ENCODE measurements at places on chromosomes 2 and 18.

- peak; percentile 66 for DNase-seq
Observed at GRCh38 chr2:25062511-25062917, 20.6 kb downstream of the EFR3B start.

- no peak for DNase-seq
Observed at GRCh38 chr2:239550357-239550756, 149.5 kb upstream of the HDAC4 start.

DNA sequence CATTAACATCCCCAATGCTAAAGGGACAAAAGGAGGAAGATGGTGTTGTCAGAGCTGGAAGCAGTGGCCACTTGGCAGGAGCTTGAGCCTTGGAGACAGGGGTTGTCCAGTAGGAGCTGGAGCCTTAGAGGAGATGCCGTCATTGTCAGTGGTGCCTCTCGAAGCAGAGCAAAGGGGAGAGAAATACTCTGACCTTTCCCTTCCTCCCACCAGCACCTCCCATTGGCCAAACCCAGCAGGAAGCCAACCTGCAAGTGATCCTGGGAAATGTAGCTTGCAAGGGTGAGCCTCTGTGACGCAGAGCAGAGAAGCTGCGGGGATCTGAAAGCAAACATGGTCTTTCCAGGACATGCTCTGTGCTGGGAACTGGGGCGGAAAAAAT, 33.7 kb upstream of the MRPL19 start:
- DNase-seq: no peak

- DNase-seq: no peak
Observed at GRCh38 chr2:54977149-54977548, 73.1 kb downstream of the RTN4 start.

DNA sequence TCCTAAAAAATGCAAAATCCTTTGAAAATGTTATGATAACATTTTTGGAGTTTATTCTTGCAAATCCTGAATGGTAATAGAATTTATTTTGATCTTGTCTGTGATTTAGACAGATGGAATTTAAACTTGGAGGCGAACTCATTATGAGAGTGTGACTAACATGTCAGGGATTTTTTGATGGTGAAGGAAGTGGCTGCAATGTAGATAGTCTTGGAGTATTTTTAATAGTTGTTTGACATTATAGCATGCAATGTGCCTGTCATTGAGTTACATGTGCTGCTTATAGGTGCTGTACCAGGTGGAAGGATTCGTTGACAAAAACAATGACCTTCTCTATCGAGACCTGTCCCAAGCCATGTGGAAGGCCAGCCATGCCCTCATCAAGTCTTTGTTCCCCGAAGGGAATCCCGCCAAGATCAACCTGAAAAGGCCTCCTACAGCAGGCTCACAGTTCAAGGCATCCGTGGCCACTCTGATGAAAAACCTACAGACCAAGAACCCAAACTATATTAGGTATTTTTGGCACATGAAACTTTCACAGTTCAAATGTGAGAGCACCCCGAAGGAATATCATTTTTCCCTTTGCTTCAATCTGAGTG, 141.8 kb downstream of the MYO1B start:
- DNase-seq: no peak

DNA sequence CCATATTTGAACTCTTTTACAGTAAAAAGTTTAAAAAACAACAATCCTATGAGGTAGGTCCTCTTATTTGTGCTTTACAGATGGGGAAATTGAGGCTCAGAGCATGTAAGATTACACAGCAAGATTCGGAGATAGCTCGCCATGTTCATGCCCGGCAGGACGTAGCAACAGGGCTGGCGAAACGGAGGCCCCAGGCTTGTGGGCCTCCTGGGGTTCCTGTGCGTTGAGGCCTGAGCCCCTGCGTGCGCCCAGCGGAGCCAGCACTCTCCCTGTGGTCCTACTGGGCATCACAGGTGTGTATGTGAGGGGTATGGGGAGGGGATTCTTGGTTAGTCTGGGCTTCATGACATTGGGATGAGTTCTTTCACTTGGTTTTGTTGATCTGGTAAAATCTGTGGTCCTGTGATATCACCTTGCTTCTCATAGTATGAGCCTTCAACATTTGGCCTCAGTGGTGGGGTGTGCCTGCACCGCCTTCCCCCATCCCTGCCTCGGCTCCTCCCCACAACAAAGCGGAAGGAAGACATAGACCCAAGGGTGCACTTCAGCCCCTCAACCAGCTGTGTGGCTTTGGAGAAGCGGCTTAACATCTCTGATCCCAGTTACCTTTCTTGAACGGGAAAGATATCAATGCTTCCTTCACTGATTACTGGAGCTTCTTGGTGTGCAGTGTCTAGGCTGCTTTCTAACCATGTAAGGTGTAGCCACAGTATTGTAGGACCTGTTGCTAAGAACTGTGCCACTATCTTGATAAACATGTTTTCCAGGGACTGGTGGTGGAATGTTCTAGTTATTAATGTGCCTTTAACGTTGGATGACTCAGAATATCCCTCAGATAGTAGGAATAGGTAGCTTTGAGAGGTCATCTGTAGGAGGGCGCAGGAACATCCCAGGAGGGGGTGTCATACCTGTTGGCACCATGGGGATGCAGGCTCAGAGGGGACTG, 37.2 kb downstream of the HPCAL1 start:
- no peak for DNase-seq

DNA sequence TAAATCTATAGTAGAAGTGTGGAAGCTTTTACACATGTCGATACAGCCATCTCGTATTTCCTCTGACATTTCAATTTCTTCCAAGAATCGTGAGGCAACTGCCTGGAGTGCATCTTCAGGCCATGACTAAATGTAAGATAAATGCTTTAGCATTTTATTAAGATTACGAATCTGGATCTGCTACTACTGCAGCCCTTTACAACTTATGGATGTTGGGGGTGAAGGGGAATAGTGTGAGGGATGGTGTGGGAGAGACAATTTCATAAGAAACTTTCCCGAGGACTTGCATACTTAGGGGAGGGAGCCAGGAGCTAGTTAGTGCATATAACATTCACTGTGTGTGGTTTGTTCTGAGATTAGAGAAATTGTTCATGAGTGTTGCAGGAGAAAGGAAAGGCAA, 204.8 kb downstream of the SLC39A10 start:
- DNase-seq: no peak

- DNase-seq: no peak
Observed at GRCh38 chr2:143177096-143177786, 48.0 kb downstream of the ARHGAP15 start.

GRCh38 chr2:218012284-218012683, 9.5 kb upstream of the TNS1 start:
- no peak for DNase-seq

GRCh38 chr2:178246696-178247095, 52.4 kb downstream of the OSBPL6 start:
- DNase-seq: no peak

- no peak for DNase-seq
Observed at GRCh38 chr2:51995293-51995692, 963.4 kb upstream of the NRXN1 start.

DNA sequence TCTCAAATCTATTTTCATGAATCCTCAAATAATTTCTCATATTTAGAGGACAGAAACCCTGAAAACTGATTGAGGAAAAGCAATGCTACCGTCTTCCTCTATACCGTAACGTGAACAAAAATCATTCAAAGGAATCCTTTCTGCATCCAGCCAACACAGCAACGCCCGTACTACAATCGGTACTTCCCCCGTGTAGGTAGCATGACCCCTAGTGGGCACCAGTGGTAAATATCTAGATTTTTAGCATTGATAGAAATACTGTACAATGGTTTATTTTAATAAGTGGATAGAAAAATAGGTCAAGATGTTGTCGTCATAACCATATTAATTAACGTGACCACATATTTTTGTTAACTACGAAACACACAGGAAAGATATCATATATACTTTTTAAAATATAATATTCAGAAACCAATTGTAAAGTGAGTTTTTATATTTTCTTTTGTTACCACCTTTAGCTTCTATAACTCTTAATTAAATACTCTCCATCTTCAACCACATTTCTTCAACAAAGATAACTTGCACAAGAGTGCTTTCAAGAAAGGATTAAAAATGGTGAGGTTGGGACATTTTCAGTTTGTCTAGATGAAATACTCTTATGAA, 194.1 kb downstream of the SS18 start:
- DNase-seq: peak; percentile 26

- no peak for DNase-seq
Observed at GRCh38 chr18:36798738-36799473, 29.9 kb downstream of the TPGS2 start.

- DNase-seq: no peak
Observed at GRCh38 chr18:63149302-63149587, 170.3 kb downstream of the BCL2 start.

- no peak for DNase-seq
Observed at GRCh38 chr2:149903626-149904025, 316.1 kb upstream of the MMADHC start.

DNA sequence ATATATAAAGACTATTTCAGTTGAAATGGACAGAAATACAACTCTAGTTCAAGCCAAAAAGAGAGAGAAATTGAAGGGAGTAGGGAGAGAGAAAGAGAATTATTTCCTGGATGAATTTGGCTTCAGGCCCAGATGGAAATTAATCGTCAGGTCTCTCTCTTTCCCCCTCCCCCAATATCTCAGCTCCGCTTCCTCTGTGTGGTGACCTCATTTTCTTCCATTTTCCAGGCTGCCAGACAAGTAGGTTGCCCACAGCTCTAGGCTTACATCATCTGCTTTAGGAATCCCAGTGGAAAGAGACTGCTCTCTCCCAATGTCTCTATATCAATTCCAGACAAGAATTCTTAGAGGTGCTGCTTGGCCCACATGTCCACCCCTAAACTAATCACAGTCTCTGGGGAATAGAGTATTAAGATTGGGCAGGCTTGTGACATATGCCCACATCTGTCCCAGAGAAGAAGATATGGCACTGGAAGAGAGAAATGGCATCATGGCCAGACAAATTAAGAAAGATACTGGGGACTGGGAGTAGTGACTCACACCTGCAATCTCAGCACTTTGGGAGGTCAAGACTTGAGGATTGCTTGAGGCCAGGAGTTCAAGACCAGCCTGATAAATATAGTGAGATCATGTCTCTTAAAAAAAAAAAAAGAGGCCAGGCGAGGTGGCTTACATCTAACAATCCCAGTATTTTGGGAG, 37.2 kb upstream of the CFAP36 start:
- DNase-seq: no peak

DNA sequence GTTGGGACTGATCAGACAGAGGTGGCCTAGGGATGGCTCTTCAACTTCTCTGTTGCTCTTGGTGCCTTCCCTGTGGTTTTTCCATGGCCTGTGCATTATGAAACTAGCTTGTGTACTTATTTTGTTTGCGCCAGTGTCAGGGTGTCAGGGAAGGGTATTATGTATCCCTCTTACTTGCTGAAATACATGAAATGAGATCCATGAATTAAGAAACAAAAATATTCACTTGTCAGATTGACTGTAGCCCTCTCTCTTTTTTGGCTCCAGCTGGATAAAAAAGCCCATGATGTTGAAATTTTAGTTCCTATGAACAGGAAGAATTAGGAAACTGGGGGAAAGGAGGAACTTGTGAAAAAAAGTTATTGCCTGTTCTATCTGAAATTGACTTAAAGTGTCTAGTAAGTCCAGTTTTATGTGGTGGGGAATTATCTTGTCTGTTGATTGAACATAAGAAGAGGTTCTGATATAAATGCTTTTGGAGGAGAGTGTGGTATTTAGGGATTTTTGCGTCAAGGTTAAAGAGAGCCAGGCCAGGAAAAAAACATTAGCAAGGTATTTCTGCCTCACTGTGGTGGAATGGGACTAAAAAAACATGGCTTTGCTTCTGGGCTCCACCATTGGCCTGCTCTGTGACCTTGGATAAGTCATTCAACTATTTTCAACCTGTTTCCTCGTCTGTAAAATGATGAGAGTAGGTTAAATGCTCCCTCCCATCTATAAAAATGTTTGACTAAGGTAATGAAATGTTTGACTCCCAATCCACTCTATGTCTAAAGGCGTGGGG, 12.0 kb downstream of the UGP2 start:
- no peak for DNase-seq

DNA sequence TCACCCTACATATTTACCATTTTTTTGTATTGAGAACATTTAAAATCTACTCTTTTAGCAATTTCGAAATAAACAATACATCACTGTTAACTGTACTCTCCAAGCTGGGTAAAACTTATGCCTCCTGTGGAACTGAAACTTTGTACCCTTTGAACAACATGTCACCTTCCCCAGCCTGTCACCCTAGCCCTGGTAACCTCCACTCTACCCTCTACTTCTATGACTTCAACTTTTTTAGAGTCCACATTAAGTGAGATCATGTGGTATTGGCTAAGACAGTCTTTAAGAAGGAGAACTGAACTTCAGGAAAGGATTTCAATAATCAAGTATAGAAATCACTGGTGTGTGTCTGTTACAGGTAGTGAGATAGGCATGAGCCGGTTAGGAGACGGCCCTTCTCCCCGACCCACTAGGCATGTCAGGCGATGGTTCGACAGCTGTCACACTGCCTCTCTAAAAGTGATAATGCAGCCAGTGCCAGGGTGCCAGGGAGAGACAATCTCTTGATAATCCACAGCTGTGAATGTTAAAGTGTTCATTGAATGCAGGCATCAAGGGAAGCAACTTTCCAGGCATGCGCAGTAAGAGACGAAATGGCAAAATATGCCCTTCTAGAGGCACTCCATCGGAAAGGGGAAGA, 74.6 kb upstream of the RNF152 start:
- DNase-seq: no peak

GRCh38 chr18:24600076-24600654, 139.7 kb downstream of the HRH4 start:
- peak; percentile 69 for DNase-seq

GRCh38 chr18:32669549-32670165, 103.2 kb downstream of the KLHL14 start:
- no peak for DNase-seq

DNA sequence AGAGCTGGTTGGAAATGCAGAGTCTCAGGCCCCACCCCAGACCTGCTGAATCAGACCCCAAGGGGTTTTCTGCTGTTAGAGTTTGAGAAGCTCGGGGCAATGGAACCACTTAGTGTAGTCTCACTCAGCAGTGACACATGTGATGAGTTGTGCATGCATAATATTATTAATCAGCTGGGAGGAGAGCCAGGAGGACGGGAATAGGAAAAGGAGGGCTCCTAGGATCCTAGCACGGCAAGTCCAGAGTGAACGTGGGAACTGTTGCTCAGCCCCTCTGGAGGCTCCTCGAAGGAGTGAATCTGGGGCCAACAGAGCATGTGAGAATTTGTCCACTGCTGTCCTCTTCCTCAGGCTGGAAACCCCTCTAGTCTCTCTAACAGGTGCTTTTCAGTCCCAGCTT, 87.1 kb downstream of the HS1BP3 start:
- DNase-seq: no peak

DNA sequence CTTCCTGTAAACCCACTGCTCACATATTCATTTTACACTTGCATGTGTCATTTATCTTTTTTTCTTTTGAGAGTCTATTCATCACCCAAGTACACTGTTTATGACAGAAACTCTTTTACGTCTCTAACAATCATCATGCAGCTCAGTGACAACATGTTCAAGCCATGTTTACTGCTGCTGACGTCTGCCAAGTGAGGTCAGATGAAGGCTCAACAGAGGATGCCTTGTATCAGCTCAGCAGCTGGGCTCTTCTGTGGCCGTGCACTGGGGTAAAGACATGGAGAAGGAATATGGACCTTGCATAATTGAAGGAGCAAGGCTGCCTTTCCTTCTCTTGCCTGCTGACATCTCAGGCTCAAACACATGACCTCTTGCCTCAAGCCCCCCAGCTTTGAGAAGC, 99.6 kb downstream of the ADD2 start:
- no peak for DNase-seq

Data from cerebellum (tissue), 4 donors.